NCI-H146 (cell line): ENCODE measurements at places on chromosomes 4 and X.
A peak's percentile ranks its signal among the peaks of the same experiment; 100 is the strongest.

DNA sequence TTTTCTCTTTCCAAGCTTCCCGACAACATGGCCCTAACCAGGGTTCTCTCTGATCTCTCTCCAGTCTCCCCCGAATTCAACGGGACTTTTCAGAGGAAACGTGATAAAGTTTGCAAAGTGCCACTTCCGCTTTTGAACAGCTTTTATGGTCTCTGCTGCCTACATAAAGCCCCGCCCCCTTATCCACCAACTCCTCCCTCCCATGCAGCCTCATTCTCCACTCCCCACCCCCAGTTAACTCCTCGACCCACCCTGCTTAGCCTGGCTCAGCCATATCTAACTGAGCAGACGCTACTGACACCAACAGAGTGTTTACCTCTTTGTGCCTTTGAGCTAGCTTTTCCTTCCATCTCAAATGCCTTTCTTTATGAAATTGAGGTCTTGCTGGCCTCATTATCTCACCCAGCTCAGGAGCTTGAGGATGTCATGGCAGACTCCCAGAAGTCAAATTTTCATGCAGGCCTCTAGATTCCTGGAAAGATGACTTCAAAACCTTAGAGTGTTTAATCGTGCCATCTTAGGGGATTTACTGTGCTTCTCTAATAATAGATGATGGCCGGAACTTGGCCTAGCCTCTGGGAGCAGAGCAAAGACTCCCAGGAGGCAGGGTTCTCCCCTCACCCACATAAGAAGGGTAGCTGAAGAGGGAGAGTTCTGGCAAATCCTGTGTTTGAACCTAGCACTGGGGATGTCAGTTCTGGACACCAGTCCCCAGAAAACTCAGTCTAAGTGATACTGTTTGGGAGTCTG, 606.0 kb downstream of the BCOR start:
- no peak for DNase-seq

DNA sequence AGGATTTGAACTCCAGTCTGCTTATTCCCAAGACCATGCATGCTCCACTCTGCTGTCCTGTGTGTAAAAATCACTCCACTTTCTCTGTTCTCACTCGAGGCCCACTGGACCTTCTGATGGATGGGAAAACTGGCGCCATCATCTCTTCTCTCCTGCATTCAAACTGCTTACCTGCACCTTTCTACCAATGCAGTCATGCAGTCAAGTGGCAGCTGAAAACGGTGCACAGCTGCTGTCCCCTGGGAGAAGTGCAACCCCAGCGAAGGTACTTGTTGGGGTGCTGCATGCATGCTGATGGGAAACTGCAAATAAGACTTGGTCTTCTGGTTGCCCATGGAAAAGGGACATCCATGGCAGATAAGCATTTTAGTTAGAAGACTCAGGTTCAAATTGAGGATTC, 147.1 kb downstream of the EVC2 start:
- no peak for DNase-seq

GRCh38 chr4:169407217-169407845, 136.6 kb upstream of the SH3RF1 start:
- no peak for DNase-seq

- DNase-seq: peak; percentile 8
These were observed 70.1 kb upstream of the CBR4 start for GRCh38 chr4:169079942-169080827.

DNA sequence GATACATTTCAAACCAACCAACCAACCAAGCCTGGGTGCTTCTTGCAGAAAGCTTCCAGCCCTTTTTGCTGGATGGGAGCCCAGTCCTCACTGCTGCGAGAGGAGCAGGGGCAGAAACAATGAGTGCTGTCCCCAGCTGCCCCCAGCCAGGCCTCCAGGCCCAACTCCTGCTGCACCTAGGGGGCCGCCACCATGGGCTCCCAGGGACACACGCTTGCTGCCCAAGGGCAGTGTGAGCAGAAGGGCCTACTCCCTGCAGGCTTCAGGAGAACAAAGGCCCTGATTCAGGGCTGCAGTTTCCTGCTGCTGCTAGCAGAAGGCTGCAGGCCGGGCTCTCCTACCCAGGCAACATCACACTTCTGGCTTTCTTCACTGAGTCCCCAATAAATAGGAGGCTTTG, 37.7 kb upstream of the ENPP6 start:
- DNase-seq: no peak

DNA sequence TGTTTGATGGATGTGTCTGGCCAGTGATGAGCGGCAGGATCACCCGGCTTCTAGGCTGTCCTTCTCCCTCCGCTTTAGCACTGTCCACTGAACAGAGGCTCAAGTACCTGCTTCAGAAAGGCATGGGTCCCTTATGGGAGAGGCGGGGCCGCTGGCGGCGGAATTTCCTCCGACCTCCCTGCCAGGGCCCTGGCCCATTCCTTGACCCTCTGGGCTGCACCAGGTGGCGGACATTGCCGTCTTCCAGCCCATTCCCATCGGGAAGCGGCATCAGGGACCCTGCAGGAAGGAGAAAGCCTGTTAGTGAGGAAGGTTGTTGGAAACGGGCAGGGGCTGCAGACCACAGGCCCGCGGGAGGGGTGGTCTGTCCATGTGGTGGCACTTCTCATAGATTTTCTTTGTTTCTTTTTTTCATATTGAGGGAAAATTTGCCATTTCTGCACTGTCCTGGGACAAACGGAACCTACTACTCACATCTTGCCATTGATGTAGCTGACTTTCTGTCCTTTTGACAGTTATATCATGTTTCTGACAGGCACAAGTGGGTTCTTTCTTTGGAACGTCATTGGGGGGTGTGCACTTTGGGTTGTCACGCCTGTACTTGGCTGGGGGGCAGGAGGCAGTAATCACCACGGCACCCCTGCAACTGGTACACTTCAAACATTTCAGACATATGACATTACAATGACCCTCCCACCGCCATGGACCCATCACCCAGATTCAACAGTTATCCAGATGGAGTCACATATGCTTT, 6.1 kb downstream of the APLN start:
- DNase-seq: no peak

DNA sequence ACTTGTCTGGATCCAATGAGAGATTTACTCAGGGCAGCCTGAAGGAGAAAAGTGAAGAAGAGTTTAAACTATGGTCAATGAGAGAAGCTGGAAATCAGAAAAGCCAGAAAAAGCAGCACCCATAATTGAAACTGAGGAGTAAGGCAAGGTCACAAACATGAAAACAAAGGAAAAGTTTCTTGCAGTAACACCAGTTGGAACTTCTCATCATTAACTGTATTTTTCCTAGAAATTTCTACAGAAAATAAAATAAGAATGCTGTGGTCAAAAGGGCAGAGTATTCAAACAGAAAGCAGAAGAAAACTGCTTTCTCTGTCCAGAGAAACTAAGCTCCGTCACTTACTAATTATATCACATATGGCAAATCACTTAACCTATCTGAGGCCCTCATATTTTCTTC, 102.2 kb downstream of the OR13H1 start:
- no peak for DNase-seq

- no peak for DNase-seq
These were observed 34.7 kb upstream of the SPON2 start for GRCh38 chr4:1207157-1207470.

DNA sequence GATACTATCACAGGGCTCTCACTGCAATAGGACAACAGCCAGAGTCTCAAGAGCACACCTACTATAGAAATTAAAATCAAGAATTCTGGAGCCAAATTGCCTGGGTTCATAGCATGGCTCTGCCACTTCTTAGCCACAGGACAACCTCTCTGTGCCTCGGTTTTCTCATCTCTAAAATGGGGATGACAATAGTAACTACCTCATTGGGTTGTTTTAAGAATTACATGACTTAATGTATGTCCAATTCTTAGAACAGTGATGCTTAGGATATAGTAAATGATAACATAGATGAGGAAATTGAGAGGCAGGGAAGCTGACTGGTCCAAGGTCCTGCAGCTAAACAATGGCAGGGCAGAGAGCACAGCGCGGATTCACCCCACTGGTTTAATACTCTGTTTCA, 11.0 kb upstream of the ODAPH start:
- no peak for DNase-seq

GRCh38 chr4:24002330-24002966, 112.6 kb upstream of the PPARGC1A start:
- DNase-seq: no peak

DNA sequence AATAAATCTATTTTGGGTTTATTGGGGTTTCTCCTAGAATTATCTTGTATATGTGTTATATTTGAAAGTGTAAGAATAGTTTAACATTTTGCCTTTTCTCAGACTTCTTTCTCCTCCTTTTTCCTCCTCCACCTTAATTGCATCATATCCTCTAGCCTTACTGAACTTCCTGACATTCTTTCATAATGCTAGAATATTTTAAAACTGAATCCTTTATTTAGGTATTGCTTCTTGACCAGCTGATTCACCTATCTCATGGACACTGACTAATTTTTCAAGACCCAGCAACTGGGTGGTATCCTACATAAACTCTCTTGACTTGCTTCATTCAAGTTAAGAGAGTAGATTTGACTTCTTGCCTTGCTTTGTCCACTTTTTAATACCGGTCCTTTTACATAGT, 1508.9 kb downstream of the STIM2 start:
- no peak for DNase-seq

DNA sequence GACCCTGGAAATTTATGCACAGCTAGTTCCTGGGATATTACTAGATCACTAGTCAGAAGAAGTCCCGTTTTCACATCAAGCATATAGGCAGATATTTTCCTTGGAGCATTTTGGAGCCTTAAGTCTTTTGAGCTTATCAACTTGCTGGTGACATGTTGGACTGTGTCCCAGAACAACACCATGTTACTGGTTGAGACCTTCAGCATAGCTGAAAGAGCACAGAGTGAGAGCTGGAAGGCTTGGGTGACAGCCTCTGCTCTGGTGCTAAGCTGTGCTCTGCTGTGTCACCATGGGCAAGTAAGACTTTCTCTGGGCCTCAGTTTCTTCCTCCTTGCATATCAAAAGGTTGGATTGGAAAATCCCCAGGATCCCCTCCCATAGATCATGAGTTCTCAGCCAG, 116.6 kb upstream of the FRMPD4 start:
- no peak for DNase-seq

GRCh38 chrX:15235001-15235400, 34.9 kb downstream of the ASB9 start:
- no peak for DNase-seq

DNA sequence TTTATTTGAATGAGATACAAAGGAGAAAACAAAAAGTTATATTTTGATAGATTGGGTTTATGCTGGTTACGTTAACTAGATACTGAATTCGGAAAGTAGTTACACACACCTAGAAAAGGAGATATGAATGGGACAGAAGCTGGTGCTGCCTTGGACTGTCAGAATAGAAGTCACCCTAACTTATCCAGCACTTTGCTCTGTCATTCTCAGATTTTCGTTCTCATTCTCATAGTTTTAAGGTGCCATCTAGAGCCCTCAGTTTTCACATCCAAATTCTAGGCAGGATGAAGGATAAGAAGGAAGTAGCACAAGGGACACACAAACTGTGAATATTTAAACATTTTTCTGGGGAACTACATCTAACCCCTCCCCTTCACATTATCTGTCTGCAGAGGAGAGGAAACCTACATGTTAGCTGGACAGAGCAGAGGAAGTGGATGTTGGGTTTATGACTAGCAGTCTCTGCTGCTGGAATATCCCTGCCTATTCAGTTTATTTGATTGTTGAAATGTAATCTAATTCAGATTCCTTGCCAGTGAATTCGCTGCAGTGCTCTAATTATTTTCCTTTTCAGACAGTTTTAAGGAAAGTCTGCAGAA, 521.9 kb downstream of the FAT4 start:
- no peak for DNase-seq

- no peak for DNase-seq
These were observed 137.6 kb downstream of the DCK start for GRCh38 chr4:71130827-71131603.

DNA sequence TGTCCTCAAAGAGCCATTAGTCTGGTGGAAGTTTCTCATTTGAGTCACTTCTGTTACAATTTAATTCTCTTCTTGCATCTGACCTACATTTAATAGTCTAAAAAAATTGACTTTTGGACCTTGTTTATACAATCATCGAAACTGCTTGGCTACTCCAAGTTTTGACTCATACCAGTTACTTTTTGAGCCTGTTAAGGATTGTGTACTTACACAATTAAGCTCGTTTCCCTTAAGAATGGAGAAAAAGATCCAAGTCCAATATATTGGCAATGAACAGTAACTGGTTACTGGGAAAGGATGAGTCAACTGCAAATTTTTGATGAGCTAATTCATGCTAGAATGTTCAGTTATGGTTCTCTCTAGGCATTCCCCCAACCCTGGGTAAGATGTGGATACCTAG, 58.2 kb downstream of the DCX start:
- DNase-seq: no peak

GRCh38 chr4:100948911-100949310, 398.4 kb downstream of the PPP3CA start:
- no peak for DNase-seq

GRCh38 chr4:48725414-48725813, 54.7 kb downstream of the FRYL start:
- DNase-seq: no peak

DNA sequence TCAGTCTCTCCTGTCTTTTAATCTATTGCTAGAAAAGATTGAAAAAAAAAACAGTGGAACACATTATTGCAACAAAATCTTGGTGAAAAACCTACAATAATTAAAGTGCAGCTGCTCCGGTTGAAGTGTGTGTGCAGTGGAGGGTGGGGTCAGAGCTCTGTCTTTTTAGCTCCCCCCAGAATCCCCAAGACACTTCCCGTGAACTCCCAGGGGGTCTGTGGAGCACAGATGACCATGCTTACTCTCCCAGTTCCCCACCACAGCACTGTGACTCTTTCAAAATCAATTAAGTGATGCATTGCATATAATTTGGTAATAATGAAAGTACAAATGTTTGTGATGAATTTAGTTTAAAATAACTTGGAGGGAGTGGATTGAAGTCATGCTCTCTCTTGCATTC, 15.7 kb upstream of the SLC10A4 start:
- no peak for DNase-seq

- no peak for DNase-seq
These were observed 863.1 kb downstream of the CCSER1 start for GRCh38 chr4:90990284-90990683.

- DNase-seq: no peak
These were observed 111.2 kb downstream of the TTC29 start for GRCh38 chr4:146834263-146835034.

GRCh38 chr4:95371476-95372224, 177.1 kb downstream of the UNC5C start:
- no peak for DNase-seq

DNA sequence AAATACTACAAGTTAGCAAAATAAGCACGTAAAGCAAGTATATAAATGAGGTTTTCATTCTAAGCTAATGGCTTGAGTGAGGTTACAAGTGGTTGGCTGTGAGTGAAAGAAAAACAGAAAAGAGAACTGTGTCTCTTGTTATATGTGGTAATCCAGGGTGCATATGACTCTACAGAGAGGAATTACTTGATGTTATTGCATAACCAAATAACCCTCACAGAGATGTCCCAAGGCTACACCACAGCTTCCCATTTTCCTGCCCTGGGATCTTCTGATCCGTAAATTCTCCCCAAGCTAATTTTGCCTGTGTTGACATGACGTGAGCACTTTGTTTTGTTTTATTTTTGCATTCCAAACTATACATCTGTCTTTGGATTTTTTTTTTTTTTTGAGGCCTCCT, 470.0 kb upstream of the INTU start:
- no peak for DNase-seq

GRCh38 chr4:110627977-110628662, 5.2 kb upstream of the PITX2 start:
- DNase-seq: no peak
